Non-pigmented ciliary epithelial cell (primary cell): ENCODE measurements at places on chromosomes 3 and 15.
A peak's percentile ranks its signal among the peaks of the same experiment; 100 is the strongest.

- peak; percentile 22 for DNase-seq
These were observed 22.1 kb upstream of the PRR23E start for GRCh38 chr3:127170814-127171213.

GRCh38 chr3:119195911-119196310 is 22.5 kb downstream of the UPK1B start:
- no peak for DNase-seq

DNA sequence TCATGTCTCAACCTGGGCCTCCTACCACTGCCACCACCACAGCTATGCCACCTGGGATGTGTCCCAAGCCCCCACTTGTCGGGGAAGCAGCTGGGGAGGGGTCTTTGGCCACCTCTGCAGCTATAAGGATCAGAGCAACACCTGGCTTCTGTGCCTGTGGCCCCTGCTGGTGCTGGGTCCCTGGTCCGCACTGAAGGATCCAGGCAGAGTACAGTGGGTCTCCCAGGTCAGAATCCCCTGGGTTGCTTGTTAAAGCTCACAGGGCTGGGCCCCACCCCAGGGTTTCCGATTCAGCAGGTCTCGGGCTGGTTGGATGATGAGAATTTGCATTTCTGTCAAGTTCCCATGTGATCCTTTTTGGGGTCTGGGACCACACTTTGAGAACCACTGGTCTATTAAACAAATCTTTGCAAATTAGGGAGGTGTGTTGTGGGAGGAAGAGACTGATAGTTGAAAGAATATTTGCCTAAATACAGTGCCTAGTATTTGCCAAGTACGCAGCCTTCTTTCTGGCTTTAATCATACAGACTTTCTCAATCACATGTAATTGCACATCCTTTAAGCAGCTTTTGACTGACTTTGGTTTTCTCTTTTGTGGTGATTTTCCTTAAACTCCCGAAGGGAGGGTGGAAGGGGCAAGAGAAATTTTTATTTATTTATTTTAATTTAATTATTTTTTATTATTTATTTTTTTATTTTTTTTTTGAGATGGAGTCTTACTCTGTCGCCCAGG is 127.3 kb downstream of the IGF1R start:
- DNase-seq = no peak

DNA sequence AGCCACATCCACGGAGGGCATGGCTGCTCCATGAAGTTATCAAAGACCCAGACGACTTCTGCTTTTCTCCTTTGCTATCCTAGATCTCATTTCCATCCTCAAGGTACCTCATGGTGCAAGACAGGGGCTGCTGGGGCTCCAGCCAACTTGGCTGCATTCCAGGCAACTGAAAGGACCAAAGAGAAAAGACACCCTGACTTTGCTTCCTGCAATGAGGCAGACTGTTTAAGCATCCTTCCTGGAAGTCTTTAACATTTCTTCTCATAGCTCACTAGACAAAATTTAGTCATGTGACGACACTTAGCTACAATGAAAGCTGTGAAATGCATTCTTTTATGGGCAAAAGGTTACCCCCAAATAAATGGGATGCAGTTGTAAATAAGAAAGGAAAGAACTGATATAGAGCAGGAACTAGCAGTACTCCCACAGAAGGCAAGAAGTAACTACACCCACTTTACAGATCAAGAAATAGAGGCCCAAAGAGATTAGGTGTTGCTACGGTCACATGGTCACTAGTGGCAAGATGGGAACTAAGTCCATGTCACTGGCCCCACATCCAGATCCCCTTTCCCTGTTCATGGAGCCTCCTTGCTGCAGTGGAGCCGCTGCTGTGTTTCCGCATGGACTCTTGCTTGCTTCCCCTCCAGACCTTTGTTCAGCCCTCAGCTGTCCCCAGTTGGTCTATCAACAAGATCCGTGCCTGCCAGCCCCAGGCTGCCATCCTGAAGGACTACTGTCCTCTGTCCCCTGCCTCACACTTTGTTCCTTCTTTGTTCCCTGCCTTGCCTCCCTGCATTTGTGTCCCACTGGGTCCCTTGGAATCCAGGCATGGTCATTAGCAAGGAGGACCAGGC is 107.0 kb downstream of the XXYLT1 start:
- DNase-seq = no peak

DNA sequence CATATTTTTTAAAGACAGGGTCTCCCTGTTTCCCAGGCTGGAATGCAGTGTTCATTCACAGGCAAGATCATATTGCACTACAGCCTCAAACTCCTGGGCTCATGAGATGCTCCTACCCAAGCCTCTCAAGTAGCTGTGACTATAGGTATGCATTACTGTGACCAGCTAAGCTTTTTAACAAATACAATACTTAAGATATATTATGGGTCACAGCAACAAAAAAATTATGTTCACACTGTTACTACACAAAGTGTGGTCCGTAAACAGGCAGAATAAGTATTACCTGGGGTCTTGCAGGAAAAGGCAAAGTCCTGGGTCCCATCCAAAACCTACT is 152.5 kb downstream of the VPS13C start:
- DNase-seq = no peak

DNA sequence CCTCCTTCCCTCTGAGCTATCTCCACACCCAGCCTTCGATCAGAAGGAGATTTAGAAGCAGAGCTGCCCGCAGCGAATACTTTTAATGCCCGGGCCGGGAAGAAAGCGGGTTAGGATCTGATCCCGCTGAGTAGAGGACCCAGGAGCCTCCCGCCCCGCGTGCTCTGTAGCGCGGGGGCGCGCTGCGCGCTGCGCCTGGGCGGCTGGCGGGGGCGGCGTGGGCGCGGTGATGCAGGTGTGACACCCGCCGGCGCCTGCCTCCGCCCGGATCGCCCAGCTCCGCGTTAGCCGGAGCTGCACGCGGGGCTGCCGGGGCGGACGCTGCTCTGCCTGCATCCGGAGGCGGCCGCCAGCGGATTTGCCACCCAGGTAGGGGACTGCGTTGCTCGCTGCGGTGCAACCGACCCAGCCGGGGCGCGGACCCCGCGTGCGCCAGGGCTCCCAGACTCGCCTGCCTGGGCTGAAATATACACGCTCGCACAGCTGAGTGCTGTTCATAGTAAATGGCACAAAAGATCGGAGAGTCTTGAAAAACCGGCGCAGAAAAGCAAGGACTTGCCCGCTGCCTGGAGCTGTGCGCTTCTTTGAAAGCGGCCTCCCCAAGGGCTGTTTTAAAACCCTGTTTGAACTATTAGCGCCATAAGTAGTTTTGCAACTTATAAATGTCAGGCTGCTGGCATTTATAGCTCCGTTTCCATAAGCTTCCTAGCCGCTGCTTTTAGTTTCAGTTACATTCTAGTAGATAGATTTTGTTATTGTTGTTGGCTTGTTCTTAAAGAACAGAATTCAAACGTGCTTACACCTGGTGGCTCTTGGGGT is at the start of gene SV2B:
TSS of gene SV2B (plus strand) at position 263 of the 819 bp plus-strand sequence. CDS start 126,007 bp downstream, outside the sequence.
- no peak for DNase-seq

- DNase-seq = no peak
These were observed 109.1 kb downstream of the NSUN3 start for GRCh38 chr3:94171954-94172353.

GRCh38 chr15:52246686-52247431 is 48.7 kb downstream of the MYO5C start:
- peak; percentile 81 for DNase-seq

DNA sequence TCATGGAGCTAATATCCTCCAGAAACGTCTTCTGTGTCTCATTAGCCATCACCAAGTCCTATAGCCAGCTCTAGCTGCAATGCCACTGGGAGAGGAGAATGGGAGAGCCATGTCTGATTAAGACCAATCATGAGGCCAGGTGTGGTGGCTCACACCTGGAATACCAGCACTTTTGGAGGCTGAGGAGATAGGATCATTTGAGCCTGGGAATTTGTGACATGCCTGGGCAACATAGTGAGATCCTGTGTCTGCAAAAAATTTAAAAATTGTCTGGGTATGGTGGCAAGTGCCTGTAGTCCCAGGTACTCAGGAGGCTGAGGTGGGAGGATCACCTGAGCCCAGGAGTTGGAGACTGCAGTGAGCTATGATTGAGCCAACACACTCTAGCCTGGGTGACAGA is 13.1 kb downstream of the MGLL start:
- DNase-seq = no peak

DNA sequence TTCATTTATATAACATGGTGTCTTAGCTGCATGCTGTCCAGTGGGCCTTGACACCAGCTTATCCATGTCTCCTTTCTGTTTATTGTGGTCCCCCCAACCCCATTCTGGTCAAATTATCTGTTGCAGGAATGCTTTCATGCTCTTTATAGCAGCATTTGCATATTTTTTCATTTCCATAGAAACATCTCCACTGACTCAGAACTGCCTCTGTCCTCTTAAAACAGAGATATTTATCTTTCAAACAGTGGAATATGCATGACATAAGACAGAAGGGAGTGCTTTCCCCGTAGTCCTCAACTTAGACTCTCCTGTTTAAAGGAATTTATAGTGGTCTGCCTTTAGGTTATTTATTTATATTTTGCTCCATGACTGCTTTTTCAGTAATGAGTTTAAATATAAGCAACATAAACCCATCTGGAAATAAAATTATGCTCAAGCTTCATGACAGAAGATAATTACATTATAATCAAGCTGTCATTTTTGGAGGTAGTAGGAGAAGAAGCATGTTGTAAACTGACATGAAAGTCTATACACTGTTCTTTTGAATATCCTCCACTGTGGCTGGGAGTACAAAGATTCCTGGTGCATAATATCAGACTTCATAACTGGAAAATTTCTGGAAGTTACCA is 179.5 kb upstream of the CD96 start:
- no peak for DNase-seq

DNA sequence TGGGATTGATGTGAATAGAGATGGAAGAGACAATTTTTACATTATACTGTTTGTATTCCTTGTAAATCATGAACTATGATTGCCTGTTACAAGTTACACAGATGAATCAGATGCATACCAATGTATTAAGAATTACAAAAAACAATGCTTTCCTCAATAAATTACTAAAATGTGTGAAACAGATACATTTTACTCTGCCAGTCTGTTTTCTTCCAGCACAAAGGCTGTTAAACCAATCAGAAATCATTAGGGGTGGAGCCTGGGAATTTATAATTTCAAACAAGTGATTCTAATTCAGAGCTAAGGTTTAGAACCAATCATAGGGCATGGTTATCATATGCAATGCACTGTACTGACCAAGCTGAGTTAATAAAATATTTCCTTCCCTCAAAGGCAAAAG is 21.8 kb upstream of the ANKRD28 start:
- no peak for DNase-seq

- DNase-seq = no peak
These were observed 54.8 kb downstream of the FBN1 start for GRCh38 chr15:48590723-48591122.

- no peak for DNase-seq
These were observed 64.8 kb upstream of the ARL8B start for GRCh38 chr3:5057272-5057671.

DNA sequence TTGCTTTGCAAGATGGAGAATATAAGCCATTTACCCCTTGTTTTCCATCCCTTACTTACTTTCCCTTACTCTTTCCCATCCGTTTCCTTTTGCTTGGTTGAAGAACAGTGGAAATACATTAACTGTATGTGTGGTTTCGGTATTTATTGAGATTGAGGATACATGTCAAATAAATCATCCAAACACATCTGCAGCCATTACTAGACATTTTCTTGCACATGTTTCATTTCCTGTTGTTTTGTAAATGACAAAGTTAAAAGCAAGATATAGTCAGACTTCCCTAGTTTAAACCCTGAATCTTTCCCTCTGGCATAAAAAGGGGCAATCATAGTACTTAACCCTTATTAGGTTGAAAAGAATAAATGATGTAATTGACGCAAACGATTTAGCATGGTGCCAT is 82.1 kb upstream of the BCHE start:
- no peak for DNase-seq

DNA sequence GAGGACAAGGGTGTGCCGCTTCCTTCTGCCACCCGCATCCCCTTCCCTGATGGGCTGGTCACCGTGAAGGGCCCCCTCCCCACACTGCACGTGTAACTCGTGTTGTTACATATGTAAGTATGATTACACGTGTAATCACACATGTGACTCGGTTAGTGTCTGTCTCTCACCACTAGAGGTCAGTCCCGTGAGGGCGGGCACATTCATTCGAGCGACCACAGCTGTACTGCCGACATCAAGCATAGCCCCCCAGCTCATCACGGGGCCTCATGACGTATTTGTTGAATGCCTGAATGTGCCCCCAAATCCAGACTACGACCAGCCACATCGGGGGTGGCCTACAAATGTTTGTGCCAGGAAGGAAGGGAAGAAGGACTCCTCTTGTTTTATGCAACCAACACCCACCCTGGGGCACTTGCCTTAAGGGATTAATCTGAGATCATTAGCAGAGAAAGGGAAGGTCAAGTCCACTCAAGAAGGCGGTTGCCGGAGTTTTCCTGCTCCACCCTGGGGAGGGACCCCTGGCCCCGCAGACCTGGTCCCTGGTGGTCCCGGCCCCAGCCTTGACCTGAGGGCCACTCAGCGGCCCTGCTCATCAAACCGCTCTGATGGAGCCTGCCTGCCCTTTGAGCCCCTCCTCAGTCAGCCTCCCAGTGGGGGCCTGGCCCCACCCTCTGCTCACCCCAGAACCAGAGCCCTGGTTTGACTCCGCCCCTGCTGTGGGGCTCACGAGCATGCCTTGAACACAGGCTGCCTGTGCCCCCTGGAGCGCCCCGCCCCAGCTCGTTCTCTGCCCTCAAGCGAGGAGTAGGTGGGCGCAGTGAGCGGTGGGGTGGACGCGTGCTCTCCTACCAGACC is 52.8 kb downstream of the RGMA start:
- DNase-seq = no peak

DNA sequence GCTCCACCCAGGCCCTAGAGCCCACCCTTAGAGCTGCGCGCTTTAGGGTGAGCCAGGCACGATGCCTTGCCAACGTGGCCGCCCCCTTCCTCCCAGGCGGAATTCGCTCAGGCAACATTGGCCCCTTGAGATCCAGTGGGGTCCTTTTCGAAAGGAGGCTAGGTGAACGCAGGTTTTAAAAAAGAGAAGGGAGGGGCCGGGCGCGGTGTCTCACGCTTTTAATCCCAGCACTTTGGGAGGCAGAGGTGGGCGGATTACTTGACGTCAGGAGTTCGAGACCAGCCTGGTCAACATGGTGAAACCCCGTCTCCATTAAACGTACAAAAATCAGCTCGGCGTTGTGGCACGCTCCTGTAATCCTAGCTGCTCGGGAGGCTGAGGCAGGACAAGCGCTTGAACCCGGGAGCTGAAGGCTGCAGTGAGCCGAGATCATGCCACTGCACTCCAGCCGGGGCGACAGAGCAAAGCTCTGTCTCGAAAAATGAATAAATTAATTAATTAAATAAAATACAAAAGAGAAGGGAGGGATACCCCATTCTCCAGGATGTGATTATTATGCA is 984 bp upstream of the RPP25 start:
- no peak for DNase-seq
